ENCODE measurements at places on chromosomes 3 and 15. TPM values are rescaled to one million over a fixed set of nuclear protein-coding genes. Genes with fewer than 3 reads are reported as not detected.

Gene NDUFB5
- 244 TPM for total RNA-seq

GRCh38 chr3:114217266-114217665, 20.1 kb downstream of the ZNF80 start:
- DNase-seq, result no peak

- DNase-seq, result no peak
These were observed 409.0 kb downstream of the TAFA4 start for GRCh38 chr3:68523330-68523729.

- DNase-seq, result no peak
These were observed 749 bp downstream of the ITGA11 start for GRCh38 chr15:68431037-68431791.

DNA sequence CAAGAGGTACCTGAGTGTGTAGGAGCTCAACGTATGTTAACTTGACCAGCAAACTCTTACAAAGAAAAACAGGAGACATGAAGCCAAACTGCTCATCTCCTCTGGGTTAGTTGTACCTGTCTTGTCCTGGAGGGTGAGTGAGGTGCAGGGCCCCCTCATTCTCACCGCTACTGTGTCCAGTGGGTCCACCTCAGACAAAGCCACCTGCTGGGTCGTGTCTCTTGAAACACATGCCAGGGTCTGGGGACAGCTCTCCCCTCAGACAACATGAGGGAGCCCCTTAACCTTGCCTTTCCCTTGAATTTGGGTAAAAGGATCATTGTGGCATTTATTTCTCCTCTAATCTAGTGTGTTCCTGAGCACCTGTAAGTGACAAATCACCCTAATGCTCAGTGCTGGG, 185.6 kb downstream of the TLE3 start:
- DNase-seq, result no peak

- DNase-seq, result no peak
These were observed 504.6 kb upstream of the NECTIN3 start for GRCh38 chr3:110567029-110567428.

Gene IL17RB
- total RNA-seq, result not detected

Gene EFCC1
- not detected for total RNA-seq

DNA sequence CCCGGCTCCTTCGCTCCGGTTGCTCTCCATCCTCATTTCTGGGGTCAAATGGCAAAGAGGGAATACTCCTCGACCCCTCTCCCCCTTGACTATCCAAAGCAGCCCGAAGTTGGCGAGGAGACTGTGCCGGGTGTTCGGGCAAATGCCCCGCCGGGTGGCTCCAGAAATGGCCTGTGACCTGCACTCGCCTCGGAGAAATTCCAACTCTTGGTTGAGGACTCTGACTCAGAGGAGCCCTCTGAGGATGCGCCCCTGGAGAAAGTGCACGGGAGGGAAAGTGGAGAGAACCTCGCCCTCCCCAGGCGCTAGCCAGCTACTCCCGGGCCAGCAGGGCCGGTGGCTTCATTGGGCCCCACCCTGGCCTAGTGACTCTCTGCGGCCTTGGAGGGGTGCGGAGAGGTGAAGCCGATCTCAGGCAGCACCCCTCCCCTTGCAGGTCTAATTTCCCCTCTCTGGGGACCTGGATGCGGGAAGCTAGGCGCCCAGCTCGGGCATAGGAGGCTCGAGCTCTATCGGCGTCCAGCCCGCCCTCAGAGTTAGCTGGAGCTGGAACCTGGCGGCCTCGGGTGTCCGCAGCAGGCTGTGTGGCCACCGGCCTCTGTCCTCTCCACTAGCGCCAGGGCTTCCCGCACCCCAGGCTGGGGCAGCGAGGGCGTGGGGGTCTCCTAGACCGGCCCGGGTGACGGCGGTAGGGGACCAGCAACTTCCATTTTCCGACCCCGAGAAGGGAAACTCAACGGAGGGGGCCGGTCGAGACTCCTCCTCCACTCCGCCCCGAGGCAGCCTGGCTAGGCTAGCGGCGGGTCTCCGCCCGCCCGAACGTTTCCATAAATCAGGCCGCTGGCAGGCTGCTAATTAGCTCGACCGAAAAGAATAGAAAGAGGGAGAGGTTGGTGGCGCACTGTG, 29.4 kb downstream of the NR2F2 start:
- DNase-seq, result no peak

GRCh38 chr3:110493438-110494092, 578.1 kb upstream of the NECTIN3 start:
- no peak for DNase-seq

Gene CCR1
- total RNA-seq, result 0.27 TPM

DNA sequence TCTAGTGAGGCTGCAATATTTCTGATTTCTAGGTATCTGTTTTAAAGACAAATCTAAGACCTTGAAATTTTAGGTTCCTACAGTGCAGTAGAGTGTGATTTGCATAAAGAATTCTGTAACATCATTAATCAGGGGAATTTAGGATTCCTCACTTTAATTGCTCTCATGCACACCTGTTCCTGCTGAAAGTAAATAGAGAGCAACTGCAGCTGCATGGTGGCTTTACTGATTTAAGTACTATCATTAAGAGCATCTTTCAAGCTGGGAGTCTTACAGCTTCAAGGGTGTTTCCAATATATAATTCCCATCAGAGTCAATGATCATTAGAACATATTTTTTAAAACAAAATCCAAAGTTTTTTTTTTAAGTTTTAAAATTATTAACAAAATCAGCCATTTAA, 36.0 kb upstream of the C3orf70 start:
- no peak for DNase-seq

- no peak for DNase-seq
These were observed 437.9 kb downstream of the CHL1 start for GRCh38 chr3:634511-634910.

Gene ARGFX
- total RNA-seq, result not detected

DNA sequence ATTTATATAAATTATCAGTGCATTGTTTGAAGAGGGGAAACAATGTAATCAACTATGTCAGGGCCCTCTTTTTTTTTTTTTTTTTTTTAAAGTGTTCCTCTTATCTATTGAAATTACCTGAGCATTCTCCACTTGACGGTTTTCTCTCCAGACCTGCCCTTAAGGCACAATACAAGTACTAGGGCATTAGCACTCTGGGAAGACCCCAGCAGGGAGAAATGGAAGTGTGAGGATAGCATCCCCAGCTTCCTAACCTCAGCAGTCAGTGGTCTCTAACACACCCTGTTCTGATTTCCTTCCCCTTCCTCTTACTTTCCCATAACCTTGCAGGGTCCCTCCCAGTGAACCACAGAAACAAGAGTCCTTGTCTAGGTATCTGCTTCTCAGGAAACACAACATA, 458.3 kb upstream of the ARL6 start:
- no peak for DNase-seq

GRCh38 chr3:111151438-111151837, 79.8 kb downstream of the NECTIN3 start:
- DNase-seq, result peak; percentile 67

GRCh38 chr3:195241592-195242355, 29.2 kb downstream of the XXYLT1 start:
- no peak for DNase-seq

DNA sequence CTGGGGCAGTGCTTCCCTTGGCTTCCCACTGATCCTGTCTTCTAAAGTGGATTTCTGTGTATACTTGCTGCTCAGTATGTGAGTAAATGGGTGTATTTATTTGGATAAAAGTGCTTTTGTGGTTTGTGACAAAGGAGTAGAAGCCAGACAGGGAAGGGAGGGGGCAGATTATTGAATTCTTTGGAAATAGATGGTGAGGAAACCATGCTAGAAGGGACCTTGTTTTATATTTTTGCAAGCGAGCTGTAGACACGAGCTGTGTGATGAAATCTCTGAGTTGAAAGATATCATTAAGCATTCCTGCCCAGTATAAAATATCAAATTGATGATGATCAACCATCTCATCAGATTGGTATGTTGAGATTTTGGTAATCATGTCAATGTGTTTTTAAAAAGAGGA, 68.9 kb downstream of the DUT start:
- DNase-seq, result no peak

Data from HT1080 (cell line).